Stimulated activated CD4-positive, alpha-beta T cell treated with anti-CD3 and anti-CD28 coated beads, Interleukin-2, amount 100 ng/mL, for 4 hours (primary cell): ENCODE measurements at places on chromosomes 6 and 20.
A peak's percentile ranks its signal among the peaks of the same experiment; 100 is the strongest.

DNA sequence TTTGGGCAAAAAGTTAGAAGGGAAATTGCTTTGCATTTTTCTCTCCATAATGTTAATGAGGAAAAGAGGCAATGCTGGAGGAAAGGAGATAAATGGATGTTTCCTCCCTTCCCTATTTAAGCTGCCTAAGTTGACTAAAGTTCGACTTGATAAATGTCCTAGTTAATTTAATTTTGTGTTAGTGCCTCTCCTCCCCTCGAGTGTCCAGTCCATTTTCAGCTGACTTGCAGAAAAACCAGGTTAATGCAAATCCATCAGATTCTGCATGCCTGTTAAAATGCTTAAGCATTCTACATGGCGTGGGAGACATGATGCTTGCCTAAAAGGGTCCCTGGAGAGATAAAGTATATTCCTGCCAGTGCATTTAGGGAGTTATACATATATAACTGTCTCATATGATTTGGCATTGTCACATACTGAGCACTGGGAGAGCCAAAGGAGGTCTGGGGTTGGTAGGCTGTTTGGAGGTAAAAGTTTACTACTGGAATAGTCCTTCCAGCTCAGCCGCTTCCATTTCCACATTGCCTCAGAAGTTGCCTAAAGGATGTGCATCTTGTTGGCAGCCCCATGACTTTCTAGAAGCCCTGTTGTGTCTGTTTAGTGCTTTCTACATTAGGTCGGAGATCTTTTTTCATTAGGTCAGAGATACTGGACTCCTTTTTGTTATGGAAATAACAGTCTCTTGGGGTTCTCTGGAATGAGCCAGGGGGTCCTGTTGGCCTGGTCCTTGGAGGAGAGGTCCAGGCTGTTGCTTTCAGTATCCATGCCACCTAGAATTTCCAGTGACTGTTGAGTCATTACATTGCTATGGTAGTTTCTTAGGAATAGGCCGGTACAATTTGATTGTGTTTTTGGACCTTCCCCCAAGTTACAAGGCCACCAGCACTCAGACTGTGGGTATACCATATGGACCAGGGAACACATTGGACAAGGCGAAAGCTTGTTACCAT lies 30.4 kb downstream of the JARID2 start:
- DNase-seq = no peak

GRCh38 chr20:41748051-41748450 lies 129.9 kb upstream of the CHD6 start:
- no peak for DNase-seq

- DNase-seq = no peak
Measured at GRCh38 chr6:129648819-129649491, 61.0 kb downstream of the ARHGAP18 start.

DNA sequence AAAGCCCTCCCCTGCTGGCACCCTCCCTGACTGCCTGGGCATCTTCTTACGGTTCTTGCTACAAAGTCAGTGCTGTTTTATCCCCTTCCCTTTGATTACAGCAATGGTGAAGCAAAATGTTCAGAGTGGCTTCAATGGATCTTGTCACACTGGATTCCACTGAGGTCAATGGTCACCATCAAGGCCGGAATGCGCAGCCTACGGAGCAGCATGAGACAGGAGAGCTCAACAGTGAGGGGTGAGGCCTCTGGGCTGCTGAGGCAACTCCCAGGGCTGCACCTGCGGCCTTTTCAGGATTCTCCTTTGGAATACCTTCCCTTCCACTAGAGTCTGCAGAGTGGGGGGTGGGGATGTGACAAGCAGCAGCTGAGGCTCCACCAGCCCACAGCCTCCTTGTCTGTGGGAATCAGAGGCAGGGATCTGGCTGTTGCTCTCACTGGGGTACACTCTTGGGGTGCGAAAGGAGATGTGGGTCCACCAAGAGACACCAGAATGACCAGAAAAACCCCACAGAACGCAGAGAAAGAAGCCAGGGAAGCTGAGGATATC lies 40.4 kb upstream of the EMILIN3 start:
- no peak for DNase-seq

DNA sequence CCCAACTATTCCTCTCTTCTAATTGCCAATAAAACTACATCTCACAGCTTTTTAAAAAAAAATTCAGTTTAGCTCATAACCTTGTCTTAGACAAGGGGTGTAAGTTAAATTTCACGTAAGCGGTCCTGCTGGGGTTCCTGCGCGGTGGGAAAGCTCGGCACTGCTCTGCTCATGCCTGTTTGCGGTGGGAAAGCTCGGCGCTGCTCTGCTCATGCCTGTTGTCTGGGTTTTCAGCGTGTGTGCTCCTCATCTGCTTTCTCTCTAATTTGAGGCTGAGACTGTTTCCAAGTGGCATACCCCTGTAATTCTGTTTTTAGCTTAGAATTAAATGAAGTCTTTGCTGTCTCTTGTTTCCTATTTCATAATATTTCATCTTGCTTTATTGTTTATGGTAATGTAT lies 18.6 kb downstream of the ARID1B start:
- no peak for DNase-seq

DNA sequence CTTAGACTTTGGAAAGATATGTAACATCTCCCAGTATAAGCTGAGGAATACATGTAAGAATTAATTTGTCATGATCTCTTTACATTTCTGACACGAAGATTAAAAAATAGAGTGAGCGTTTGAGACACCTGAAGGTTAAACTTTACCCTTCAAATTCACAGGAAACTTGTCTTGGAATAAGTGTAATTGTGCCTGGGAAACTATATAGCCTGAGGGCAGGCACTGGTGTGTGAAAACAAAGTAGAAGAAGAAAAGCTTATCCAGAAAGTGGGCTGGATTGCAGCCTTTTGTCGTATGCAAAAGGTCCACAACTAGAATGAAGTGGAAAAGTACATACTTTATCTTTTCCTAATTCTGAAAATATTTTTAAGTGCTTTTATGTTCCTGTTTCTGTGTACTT lies 275.7 kb upstream of the TCF21 start:
- no peak for DNase-seq

GRCh38 chr20:41245086-41245707 lies 72.3 kb downstream of the ZHX3 start:
- no peak for DNase-seq

GRCh38 chr6:29847871-29848630 lies 20.4 kb downstream of the HLA-G start:
- DNase-seq = peak; percentile 79

- DNase-seq = no peak
Measured at GRCh38 chr6:85114581-85114935, 335.3 kb upstream of the NT5E start.

DNA sequence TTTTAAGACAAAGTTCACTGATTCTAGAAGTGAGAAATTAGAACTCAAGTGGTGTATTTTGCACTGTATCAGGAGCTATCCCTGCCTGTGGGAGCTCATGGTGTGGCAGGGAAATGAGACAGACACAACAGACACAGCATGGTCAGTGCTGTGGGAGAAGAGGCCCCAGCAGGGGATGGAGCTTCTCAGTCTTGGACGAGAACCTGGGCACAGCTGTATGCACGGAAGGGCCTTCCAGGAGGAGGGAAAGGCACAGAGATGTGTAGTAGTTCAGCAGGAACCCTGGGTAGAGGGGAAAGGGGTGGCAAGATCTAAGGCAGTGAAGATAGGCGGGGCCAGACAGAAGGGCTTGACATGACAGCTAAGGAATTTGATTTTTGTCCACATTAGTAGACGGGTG lies 48.8 kb upstream of the KIF25 start:
- DNase-seq = no peak

- DNase-seq = no peak
Measured at GRCh38 chr6:137357263-137357947, 136.8 kb downstream of the OLIG3 start.

DNA sequence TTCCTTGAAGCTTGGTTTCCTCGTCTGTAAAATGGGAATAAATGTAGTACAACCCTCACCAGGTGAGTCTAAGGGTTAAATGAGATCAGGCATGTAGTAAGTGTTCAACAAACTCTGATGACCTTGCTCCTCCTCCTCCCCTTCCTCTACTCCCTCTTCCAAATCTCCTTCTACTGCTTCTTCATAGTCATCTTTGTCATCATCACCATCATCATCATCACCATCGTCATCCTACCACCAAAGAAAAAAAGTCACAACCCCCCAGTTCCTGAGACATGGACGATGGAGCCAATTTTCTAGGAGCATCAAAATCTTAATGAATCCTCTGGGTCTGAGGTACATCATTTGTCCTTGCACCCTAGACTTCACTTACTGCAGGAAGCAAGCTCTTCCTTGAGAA lies 240.0 kb downstream of the ANKRD60 start:
- no peak for DNase-seq

GRCh38 chr6:37638414-37639341 lies 59.0 kb downstream of the MDGA1 start:
- no peak for DNase-seq

GRCh38 chr20:18506744-18507143 lies 996 bp upstream of the SEC23B start:
- DNase-seq = no peak

DNA sequence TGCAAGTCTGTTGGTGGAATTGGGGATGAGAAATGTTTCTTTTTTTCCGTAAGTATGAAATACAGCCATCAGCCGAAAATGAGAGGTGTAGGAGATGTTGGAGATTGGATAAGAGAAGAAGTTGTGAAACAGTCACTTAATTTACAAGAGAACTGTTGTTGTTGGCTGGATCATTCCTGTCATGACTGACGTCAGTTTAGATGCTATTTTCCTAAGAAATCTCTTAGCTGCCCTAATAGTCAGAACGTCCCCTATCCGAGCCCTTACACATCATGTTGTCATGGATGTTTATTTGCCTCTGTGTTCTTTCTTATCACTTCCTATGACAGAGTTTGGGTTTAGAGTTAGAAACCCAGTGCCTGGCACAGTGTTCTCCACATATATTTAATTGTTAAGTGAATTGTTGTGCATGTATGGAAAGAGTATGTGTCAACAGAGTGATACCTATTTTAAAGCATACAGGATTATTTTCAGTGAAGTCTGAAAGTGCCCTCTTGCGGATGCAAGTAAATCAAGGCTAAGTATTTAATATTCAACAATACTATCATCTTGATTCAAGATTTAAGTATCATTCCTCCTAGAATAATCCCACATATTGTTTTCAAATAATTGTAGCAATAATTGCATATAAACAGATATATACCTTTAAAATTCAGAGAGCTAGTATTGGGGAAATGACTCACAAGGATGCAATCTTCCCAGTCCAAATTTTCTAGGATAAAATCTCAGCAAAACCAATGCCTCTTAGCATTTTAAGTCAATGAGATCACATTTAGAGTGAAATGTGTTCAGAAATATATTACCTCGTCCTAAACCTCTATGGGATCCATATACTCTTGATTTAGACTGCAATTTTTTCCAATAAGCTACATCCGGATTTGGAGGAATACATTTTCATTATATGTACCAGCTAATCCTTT lies 309.9 kb upstream of the NOX3 start:
- no peak for DNase-seq

GRCh38 chr6:26331218-26332073 lies 33.6 kb upstream of the BTN3A2 start:
- peak; percentile 42 for DNase-seq

DNA sequence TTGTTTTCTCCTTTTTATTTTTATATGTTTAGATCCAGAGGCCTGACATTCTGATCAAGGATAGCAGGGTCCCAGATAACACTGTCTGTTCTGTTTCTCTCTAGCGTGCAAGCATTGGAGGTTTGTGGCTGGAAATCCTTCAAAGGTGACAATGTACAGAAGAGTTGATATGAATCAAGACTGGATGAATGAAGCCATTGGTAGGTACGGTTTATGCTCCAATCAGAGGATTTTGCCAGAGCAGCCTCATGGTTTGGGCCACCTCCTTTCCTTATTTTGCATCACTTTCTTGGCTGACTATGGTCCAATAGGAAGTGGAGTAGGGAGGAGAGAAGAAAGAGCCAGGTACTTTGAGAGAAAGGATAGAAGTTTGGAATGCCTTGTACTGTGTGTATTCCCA lies 484.8 kb upstream of the JAG1 start:
- no peak for DNase-seq

DNA sequence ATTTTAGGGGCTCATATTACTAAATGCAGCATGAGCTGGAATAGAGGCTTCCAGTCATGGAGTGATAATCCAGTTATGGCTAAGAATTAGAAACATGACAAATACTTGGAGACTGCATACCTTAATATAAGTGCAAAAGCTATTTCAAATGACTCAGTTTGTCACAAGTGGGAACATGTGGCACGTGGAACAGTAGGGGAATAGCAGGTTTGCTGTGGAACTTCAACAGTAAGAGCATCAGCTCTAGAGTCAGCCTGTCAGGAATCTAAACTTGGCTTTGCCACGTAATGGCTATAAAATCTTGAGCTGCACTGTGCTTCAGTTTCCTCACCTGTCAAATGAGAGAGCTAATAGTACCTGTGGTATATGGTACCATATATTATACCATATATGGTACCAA lies 62.1 kb downstream of the HTR1B start:
- no peak for DNase-seq

- DNase-seq = no peak
Measured at GRCh38 chr6:47859175-47859574, 77.3 kb downstream of the OPN5 start.

- no peak for DNase-seq
Measured at GRCh38 chr6:19719691-19720128, 117.5 kb upstream of the ID4 start.

DNA sequence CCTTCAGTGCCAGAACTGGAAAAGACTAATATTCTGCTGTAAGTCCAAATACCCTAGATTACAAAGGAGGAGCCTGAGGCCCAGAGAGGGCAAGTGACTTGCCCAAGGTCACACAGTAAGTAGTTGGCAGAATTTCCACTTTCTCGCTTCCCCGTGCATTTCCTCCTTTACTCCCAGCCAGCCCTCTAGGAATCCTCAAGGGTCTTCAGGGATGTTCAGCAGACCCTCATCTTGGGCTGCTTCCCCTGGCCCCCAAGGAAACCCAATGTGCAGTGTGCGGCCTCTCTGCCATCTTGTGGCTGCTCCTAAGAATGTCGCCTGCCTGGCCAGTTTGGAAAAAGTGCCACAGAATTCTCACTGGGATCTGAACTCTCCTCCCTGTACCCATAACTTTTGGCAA lies 217.7 kb upstream of the LRFN2 start:
- no peak for DNase-seq

GRCh38 chr20:13231031-13231752 lies 10.1 kb downstream of the ISM1 start:
- peak; percentile 37 for DNase-seq

GRCh38 chr6:152736687-152737273 lies 13.8 kb upstream of the VIP start:
- DNase-seq = no peak

DNA sequence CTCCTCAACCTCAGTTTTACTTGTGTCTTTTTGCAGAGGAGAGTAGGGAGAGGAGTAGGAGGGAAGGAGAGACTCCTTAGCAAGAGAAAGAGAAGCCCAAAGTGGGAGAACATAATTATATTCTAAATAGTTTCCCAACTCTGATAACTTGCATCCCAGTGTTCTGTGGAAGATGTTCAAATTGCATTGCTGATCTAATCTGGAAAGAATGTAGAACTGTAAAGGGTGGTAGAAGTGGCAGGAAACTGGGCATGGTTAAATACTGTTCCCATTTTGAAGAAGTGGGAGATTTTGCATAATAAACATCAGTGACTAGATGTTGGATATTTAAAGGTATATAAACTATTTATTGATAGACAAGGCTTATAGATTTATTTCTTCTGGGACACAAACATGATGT lies 42.6 kb upstream of the HMGN3 start:
- no peak for DNase-seq
